ENCODE measurements at places on chromosomes 2 and 18.

DNA sequence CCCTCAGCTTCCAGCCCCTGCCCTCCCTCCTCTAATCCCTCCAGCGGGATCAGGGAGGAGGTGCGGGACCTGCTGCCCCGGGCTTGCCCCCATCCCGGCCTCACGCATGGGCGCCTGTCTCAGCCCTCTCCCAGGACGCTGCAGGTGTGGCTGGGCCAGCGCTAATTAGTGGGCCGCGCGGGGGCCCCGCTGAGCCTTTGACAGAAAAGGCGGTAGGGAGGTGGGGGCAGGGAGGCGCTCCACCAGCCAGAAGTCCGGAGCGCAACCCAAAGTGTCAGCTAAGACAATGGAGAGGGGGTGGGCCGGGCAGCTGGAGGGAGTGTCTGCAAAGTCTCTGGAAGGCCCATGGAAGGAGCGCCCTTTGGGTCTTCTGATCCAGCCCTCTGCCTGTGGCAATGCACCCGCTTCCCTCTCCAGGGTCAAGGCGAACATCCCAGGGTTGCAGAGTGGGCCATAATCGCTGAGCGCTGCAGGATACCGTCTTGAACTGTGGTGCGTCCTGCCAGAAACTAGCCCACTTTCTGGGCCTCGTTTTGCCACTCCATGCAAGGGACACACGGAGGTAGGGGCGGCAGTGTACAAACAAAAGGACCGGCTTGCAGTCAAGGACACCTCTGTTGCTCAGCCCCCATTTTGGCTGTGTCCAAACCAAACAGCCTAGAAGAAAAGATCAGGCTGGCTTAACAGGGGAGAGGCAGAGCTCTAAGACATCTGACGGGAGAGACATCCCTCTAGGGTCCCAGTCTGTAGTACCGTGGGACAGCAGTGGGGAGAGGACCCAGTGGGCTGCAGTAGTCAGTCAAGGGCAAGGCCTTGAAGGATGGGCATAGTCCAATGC is 3.5 kb downstream of the ATP6V1B1 start:
- DNase-seq: no peak

DNA sequence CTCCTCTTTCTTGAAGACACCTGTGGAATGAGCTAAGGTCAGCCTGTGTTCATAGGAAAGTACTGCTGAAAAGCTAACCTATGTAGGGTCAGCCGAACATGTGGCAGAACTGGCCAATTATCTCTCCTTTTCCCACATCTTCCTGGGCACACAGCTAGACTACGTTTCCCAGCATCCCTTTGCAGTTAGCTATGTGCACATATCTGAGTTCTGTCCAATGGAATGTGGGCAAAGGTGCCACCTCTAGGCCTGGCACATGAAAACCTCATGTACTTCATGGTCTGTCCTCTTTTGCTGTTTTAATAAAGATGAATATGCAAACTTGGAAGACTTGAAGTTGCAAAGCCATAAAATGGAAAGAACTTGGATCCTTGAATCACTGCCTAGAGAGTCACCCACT is 352.6 kb downstream of the TNS1 start:
- no peak for DNase-seq

DNA sequence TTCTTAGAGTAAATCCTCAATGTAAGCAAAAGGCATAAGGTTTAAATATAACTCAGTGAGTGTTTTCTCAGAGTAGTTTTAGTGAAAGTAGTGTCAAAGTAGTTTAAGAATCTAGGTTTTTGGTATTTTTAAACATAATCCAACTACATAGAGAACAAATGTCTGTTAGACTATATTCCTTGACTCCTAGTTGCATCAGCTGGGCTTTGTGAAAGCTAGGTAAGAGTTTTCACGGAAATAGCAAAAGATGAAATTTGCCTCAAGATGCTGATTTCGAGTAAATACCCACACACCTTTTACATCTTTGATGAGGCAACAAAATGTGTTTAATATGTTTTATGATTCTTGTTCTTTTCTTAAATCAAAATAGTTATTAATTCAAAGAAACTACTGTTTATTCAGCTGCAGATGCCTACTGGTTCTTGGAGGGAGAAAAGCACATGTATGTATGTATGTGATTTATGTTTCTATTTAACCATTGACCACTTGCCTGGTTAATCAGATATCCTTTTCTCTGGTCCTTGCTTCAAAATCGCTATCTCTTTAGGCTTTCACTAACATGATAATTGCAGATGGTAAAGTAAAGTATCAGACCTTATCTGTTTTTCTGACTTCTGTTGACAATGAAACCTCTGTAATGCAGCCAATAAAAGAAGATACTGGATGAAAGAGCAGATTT is 117.4 kb upstream of the NOSTRIN start:
- no peak for DNase-seq

- no peak for DNase-seq
Observed at GRCh38 chr2:179613701-179614100, 247.7 kb downstream of the ZNF385B start.

DNA sequence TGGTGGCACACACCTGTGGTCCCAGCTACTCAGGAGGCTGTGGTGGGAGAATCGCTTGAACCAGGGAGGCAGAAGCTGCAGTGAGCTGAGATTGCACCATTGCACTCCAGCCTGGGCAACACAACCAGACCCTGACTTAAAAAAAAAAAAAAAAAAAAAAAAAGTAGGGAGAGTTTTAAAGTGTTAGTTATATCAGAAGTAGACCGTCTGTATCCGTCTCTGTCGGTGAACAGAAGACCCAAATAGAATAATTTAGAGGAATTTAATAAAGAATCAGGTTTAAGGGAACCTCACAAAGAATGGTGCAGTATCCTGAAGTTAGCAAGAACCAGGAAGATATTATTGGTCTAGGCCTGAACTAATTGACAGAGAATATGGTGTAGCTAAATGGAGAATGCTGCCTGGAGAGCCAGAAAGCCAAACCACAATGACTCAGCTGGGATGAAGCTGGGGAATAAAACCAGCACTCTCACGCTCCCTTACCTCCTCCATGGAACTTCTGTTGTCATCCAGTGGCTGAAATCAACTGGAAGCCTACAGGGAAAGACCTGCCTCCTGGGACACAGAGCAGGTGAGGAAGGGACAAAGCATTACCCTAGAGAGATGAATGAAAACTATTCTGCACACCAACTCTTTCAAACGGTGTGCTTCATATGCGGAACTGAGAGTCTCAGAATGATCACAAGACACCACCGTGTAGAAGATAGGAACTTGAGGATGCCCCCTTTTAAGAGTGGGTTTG is 39.1 kb upstream of the PLEKHM3 start:
- no peak for DNase-seq

- DNase-seq: no peak
Observed at GRCh38 chr18:77013811-77014521, 118.6 kb downstream of the MBP start.

DNA sequence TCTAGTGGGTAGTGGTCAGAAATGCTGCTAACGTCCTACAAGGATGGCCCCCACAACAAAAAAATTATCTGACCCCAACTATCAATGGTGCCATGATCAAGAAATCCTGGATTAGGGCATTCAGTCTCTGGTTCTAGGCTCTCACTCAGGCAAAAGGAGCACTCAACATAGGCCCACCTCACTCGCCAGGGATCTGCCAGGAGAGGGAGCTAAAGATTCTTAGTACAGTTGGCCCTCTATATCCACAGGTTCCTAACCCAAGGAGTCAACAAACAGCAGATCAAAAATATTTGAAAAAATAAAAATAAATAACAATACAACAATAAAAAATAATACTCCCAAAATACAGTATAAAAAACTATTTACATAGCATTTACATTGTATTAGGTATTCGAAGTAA is 10.0 kb downstream of the SLC4A5 start:
- DNase-seq: no peak

GRCh38 chr2:223580951-223581350 is 21.2 kb downstream of the SCG2 start:
- no peak for DNase-seq

DNA sequence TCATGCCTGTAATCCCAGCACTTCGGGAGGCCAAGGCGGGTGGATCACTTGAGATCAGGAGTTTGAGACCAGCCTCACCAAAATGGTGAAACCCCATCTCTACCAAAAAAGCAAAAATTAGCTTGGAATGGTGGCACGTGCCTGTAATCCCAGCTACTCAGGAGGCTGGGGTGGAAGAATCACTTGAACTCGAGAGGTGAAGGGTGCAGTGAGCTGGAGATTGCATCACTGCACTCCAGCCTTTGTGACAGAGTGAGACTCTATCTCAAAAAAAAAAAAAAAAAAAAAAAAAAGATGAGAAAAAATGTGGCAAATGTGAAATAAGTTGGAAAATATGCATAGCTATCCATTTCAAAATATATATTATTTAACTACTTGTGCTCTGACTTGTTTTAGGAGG is 65.0 kb downstream of the KCNS3 start:
- DNase-seq: no peak

- no peak for DNase-seq
Observed at GRCh38 chr2:164574931-164575330, 46.4 kb downstream of the GRB14 start.

DNA sequence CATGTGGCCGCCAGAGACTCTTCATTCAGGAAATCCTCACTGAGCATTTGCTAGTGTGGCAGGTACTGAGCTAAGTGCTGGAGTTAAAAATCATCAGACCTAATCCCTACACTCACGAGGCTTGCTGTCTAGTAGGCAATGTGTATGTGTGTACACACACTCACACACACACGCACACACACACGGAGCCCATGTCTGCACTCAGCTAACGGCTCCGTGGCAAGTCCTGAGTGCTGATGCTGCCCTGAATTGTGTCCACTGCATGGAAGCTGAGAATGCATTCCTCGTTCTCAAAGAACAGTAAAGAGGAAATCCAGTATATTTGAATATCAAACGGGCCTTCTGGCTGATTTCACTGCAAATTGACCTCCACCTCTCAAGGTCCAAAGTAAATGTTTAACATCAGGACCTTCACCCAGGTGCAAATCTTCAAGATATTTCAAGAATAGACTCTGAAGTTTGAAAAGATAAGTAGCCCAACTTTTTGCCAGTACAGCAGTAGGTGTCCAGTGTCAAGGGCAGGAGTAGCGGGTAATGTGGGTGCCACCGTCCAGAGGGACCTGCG is 136.1 kb upstream of the TTC39C start:
- DNase-seq: no peak

DNA sequence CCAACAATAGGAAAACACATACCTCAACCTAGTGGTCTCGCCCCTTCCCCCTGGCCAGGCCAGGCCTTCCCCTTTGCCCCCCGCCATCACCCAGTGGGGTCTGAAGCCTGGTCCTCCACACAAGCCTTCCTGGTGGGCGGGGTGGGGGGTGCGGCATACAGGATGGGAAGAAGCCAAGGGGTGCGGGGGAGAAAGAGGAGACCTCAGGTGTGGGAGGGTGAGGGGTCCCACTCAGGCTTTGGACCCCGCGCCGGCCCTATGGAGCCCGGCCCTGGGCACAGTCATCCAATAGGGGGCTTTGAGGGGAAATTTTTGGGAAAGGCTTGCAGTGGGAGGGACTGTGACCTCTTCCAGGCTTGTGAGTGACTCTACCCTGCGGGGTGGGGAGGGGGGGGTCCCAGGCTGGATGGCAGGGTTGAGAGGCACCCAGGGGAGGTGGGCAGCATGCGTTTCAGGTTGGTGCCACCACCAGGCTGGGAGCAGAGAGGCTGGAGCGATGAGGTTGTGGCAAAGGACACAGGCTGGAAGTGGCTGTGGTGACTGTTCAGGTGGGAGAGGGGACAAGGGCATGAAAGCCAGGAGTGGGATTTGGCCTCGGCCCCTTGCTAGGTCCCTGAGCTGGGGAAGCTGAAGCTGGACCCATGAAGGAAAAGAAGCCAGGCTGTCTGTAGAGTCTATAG is 1.3 kb downstream of the SLC66A3 start:
- no peak for DNase-seq

DNA sequence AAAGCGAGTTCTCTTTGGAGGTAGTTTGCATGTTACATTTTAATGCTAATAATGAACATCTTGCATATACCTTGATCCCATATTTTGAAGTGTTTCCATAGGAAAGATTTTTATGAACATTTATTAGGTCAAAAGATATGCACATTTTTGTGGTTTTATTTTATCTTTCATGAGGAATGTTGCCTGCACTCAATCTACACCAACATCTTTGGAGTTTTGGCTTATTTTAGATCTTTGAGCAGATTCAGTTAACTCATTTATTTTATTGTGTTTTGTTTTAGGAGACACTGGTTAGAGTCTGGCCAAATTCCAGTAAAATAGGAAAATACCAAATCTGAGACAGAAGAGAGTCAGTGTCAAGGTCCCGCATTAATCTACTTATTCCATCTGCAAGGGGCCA is 540.9 kb downstream of the RNF144A start:
- no peak for DNase-seq

DNA sequence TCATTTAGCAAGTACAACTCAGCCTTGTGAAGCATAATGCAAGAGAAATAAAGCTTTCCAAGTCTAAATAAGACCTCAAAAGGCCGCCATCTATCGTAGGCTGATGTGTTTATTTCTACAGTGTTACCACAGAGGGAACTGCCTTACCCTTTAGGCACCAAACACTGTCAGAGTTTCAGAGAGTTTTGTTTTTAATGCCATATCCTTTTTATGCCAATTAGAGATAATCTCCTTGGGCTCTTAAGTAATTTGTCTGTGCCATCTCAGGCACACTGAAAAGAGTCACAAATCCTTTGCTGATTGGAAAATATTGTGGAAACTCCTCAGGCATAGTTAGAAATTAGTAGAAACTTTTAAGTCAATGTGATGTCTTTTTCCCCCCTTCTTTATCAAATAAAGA is 797.1 kb downstream of the SLC4A3 start:
- no peak for DNase-seq

DNA sequence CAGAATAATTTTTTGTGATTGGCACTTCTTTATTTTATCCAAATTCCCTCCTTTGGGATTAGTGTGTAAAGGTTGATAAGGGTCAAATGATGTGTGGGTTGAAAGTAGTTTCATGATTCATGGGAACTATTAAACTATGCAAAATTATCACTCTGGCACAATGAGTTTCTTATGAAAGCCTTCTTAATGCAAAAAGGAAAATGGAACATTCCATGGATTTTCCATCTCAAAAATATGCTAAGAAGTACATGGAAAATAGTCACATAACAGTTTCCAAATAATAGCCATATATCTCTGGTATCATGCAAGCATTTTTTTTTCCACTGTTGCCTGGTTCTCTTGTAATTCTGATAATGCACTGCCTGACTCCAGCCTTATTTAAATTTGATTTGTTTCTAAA is 639.7 kb downstream of the NR4A2 start:
- no peak for DNase-seq
